ENCODE measurements at places on chromosomes 6 and 20.

DNA sequence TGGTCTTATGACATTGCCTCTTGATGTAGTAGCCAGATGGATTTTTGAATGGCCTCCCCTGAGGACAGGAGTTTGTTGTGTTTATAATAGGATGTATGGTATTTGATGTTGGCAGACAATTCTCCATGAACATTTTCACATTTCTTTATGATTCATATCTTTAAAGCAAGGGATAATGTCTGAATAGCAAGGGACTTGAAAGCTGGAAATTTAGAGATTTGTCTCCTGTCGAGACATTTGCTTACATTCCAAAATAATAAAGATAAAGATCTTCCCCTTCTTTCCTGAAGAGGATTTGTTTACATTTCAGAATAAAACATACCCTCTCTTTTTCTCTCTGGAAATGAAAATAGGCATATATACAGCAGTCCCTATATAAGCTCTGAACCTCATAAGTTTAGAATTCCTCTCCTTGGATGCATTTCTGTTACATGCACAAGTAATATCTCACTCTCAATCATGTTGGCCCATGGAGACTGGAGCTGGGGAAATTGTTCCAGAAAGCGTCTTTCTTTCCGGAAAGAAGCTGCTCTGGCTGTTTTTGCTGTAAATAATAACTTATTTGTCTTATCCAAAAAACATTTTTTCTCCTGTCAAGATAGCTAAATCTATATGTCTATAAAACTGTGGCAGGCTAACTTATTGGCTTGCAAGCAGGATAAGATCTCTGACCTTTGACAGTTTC, 42.5 kb upstream of the ASCC3 start:
- DNase-seq, result no peak

DNA sequence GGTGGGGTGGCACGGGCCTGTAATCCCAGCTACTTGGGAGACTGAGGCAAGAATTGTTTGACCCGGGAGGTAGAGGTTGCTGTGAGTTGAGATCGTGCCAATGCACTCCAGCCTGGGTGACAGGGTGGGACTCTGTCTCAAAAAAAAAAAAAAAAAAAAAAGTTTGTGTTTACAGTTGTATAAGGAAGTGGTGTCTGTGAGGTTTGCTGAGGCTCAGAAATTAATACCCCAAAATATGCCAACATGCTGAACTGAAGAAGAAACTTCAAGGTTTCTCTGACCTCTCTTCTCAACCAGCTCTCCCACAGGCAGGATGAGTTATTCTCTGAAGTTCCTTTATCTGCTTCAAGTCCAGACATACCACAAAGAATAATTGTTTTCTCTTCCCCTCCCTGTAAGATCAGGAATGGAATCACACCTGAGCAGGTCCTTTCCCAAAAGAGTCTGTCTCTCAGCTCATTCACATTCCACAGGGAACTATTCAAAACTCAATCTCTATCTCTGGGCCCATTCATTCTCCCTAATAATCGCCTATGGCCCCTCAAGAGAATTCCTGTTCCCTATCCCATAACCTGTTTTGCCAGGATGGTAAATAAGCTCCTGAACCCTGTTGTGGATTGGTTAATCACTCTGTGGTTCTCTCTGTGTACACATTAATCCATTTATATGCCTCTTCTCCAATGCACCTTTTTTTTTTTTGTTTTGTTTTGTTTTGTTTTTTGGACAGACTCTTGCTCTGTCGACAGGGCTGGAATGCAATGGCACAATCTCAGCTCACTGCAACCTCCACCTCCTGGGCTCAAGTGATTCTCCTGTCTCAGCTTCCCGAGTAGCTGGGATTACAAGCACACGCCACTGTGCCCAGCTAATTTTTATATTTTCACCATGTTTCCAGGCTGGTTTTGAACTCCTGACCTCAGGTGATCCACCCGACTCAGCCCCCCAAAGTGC, 17.4 kb upstream of the KIFC1 start:
- no peak for DNase-seq

GRCh38 chr6:108993876-108994275, 100.8 kb downstream of the SESN1 start:
- DNase-seq, result no peak

- no peak for DNase-seq
These were observed 85.3 kb downstream of the CD164 start for GRCh38 chr6:109296971-109297372.

DNA sequence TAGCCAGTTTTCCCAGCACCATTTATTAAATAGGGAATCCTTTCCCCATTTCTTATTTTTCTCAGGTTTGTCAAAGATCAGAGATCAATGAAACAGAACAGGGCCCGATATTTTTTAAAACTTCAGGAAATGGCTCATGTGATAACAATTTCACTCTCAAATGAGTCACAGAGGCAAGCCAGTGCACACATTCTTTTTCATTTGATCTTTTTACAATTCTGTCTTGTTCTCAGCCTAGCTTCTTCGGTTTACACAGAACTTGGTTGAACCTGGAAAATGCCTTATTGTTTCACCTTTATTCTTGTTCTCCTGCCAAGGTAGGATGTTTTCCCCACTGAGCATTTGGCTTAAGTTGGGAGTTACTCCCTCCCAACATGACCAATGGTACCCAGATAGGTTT, 258.9 kb downstream of the COL12A1 start:
- no peak for DNase-seq

- DNase-seq, result no peak
These were observed 4.3 kb downstream of the PXDC1 start for GRCh38 chr6:3747100-3747737.

DNA sequence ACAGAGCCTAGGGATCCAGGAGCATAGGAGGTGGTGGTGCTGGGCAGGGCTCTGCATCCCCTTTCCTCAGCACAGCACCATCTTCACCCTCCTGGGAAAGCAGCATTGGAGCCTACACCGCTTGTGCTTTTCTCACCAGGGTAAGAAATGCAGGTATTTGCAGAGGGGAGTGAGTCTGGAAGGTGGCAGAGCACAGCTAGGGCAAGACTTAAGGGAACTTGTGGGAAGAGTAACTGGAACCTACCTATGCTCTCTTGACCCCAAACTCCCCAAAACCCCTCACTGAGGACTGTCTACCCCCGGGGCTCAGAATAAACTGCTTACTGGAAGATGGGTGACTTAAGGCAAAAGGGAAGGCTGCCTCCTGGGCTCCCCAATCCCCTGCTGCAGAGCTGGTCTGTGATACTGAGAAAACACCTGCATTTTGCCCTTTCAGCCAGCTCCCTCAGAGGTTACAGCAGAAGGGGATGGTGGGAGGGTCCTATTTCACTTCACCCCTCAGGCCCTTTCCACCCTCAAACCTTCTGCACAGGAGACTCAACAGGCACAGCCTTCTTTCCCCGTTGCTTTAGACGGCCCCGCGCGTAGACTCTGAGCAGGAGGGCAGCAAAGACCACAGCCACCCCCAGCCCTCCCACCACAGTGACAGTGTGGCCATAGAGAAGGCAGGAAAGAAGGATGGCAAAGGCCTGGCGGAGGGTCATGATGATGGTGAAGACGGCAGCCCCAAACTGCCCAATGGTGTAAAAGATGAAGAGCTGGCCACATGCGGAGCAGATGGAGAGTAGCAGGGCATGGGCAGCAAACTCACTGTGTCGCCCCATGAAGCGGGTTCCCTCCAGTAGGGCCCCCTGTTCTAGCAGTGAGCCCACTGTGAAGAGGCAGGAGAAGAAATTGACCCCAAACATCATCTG, 2.9 kb downstream of the SLC35B2 start:
- DNase-seq, result no peak

GRCh38 chr6:28903686-28904085, 20.1 kb downstream of the TRIM27 start:
- DNase-seq, result no peak

GRCh38 chr6:52377538-52378221, 15.7 kb downstream of the PAQR8 start:
- DNase-seq, result no peak

DNA sequence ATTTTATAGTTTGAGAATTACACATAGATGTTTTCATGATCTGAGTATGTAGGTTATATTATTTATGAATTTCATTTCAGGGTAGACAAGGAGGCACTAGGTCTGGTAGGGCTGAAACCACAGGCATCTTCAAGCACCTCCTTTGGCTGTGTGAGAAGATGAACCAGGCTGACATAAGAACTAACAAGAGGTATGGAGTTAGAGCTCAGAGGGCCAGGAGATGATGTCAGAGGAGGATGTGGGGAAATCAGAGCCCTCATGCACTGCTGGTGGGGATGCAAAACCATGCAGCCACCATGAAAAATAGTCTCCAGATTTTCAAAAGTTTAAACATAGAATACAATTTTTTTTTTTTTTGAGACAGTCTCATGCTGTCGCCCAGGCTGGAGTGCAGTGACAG, 13.6 kb upstream of the RIPOR3 start:
- DNase-seq, result no peak

DNA sequence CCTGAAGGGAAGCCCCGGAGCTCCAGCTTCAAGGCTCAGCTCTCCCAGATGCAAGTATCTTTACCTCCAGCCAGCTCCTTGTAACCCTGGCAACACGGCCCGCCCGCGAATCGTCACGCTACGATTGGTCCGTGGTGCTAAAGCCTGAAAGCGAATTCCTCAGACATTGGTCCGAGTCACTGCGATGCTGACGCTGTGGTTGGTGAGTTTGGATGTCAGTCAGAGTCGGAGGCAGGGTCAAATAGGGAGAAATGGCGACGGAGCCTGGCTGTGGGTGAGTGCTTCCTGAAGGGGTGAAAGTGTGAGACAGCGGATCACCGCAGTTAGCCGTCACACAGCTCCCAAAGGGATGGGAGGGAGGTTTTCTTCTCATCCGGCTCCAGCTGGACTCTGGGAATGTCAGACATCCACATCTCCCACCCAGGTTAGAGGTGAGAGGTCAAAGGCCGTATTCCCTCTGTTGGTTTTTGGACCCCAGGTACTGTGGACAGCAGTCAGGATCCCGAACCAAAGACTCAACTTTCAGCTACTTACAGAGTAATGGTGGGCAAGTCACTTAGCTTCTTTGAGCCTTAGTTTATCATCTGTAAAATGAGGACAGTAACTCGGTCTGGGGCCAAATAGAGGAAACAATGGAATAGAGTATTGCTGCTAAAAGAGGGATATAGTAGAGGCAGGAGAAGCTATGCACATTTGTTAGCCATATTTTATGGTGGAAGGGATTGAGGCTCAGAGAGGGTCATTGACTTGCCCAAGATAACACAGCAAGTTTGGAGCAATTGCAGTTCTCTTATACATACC, at the start of gene ZSWIM1:
TSS of gene ZSWIM1 (plus strand) at position 240 of the 801 bp plus-strand sequence. CDS start 1,366 bp downstream, outside the sequence.
- peak; percentile 100 for DNase-seq

GRCh38 chr20:16571333-16571732, 1.9 kb downstream of the KIF16B start:
- no peak for DNase-seq

Measured in kidney (tissue), 22 donors.